HepG2 (cell line): ENCODE measurements at places on chromosomes 5 and 9.

GRCh38 chr9:79610791-79611614 lies 39.2 kb downstream of the TLE4 start:
- H3K27me3 ChIP-seq = no peaks in the 10 kb centered on the region
- no peak overlapping the region for H3K4me3 ChIP-seq
- no peak for DNase-seq
- no peaks in the 10 kb centered on the region for H3K4me1 ChIP-seq

GRCh38 chr5:139955053-139955605 lies 88.0 kb downstream of the NRG2 start:
- H3K27me3 ChIP-seq = peaks cover 2% of the 10 kb centered on the region
- no peak for DNase-seq
- no peaks in the 10 kb centered on the region for H3K36me3 ChIP-seq

GRCh38 chr9:112218908-112219307 lies 43.8 kb upstream of the SUSD1 start:
- H3K27ac ChIP-seq = no peak overlapping the region
- no peak overlapping the region for H3K4me3 ChIP-seq
- no peak for DNase-seq
- peaks cover 2% of the 10 kb centered on the region for H3K36me3 ChIP-seq
- no peaks in the 10 kb centered on the region for H3K4me1 ChIP-seq
- no peaks in the 10 kb centered on the region for H3K27me3 ChIP-seq

DNA sequence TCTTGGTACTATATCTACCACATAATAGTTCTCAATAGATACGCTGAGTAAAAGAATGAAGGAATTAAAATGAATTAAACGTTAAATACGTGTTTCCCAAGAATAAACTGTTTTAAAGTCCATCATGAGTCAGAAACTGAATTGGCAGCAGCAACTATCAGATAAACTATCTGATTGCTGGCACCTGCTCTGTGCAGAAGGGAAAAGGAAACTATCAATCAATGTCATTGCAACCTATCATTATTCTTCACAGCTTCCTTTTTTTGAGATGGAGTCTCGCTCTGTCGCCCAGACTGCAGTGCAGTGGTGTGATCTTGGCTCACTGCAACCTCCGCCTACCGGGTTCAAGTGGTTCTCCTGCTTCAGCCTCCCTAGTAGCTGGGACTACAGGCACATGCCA lies 8.8 kb upstream of the WDR36 start:
- H3K36me3 ChIP-seq = no peaks in the 10 kb centered on the region
- DNase-seq = no peak
- H3K27ac ChIP-seq = no peak overlapping the region
- H3K4me1 ChIP-seq = no peaks in the 10 kb centered on the region

GRCh38 chr9:137550231-137550621 lies at the start of gene PNPLA7:
Gene PNPLA7 (minus strand): TSS chr9:137550402. CDS start chr9:137550197, 205 bp downstream.
- peaks cover 8% of the 10 kb centered on the region for H3K36me3 ChIP-seq
- H3K27me3 ChIP-seq = no peaks in the 10 kb centered on the region
- peak; percentile 70 for DNase-seq
- peak within 1 kb of the TSS; percentile 45 for H3K4me3 ChIP-seq
- peaks cover 23% of the 10 kb centered on the region for H3K4me1 ChIP-seq
